ENCODE measurements at places on chromosomes 12 and 14. TPM values are rescaled to one million over a fixed set of nuclear protein-coding genes. Genes with fewer than 3 reads are reported as not detected.

Gene TMEM179
- total RNA-seq = 4.3 TPM

DNA sequence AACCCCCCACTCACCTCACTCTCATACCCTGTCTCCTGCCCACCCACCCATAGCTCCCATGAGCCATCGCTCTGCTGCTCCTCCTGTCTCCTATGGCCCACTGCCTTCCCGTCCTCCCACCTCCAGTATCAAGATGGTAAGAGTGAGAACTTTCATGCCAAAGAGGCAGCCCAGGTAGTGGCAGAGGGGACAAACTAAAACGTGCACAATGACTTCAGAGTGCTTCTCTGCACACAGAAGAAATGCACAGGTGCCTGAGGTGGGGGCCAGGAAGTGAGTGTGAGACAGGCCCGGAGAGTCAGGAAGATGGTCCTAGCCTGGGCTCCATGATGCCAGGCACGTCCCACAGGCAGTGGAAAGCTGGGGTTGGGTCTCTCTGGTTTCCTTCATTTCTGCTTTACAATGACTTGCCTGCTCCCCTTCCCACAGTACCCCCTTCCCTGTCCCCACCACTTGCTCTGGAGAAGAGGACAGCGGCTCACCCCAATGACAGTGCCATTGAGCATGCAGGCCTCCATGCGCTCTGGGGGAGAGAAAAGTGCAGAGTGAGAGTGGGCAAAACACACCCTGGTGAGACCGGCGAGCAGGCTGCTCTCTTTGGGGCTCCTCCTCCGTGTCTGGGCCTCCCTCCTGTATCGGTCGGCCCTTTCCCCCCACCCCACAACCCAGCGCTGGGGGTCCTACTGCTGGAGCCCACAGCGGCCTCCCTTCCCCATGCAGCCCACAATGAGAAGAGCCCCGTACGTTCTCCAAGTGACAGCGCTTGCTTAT, 22.8 kb upstream of the ANO2 start:
- DNase-seq = no peak
- peaks cover 3% of the 10 kb centered on the region for H3K27me3 ChIP-seq
- no peak overlapping the region for H3K4me3 ChIP-seq
- H3K36me3 ChIP-seq = no peaks in the 10 kb centered on the region

DNA sequence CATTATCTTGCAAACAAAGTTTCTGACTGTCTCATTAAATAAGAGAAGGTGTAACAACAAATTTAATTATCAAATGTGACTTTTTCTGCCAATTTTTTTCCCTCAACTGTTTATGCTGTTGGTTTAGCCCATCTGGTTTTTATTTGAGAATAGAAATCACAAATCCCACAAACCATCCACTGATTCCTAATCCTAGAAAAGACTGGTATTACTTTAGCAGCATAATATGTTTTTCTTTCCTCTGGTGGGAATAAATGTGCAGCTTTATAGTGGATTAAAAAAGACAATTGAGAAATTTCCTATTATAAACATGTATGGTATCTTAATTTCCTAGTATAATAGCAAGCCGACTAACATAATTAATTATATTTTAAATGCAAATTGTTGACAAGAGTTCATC, 257.9 kb upstream of the FOXN3 start:
- H3K36me3 ChIP-seq = no peaks in the 10 kb centered on the region
- H3K4me3 ChIP-seq = no peak overlapping the region
- DNase-seq = no peak
- no peaks in the 10 kb centered on the region for H3K27me3 ChIP-seq

GRCh38 chr14:23636317-23637211, at the start of gene DHRS2:
Gene DHRS2 (plus strand): TSS chr14:23636364. CDS start chr14:23638865, 2,501 bp downstream.
- no peak within 1 kb of the TSS for H3K27ac ChIP-seq
- no peak for DNase-seq
- no peak within 1 kb of the TSS for H3K4me3 ChIP-seq
- no peaks in the 10 kb centered on the region for H3K27me3 ChIP-seq

GRCh38 chr14:32618991-32619390, 289.9 kb downstream of the AKAP6 start:
- H3K4me3 ChIP-seq = no peak overlapping the region
- H3K4me1 ChIP-seq = no peaks in the 10 kb centered on the region
- no peaks in the 10 kb centered on the region for H3K36me3 ChIP-seq
- H3K27ac ChIP-seq = no peak overlapping the region
- no peak for DNase-seq
